Fibroblast of skin of scalp (primary cell): ENCODE measurements at places on chromosomes 13 and 19.

DNA sequence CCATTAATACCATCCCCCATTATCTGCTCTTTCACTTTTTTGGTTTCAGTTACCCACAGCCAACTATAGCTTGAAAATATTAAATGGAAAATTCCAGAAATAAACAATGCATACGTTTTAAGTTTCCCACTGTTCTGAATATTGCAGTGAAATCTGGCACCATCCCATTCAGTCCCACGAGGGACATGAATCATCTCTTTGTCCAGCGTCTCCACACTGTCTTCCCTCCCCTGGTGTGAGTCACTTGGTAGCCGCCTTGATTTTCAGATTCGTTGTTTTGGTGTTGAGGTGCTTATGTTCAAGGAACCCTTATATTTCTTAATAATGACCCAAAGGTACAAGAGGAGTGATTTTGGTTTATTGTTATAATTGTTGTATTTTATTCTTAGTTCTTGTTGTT lies 246.1 kb downstream of the DCT start:
- DNase-seq = peak; percentile 97

- DNase-seq = no peak
Observed at GRCh38 chr19:48946463-48947257, 8.0 kb upstream of the BAX start.

GRCh38 chr13:61908906-61909615 lies 493.4 kb upstream of the PCDH20 start:
- DNase-seq = no peak

DNA sequence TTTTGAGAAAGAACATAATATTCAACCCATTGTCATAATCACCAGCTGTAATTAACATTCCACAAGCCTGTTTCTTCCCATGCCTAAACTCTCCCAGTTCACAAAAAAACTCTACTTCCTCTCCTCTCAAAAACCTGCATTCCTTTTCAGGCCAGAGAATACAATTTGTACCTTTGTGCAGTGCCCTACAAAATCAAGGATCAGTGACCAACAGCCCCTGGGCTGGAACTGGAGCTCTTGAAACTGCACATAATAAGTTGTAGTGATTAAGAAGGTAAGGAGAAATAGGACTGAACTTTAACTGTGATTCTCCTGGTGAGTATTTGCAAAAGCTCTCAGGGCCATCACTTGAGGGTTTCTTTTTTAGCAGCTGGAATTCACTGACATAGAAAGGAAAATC lies 472.7 kb downstream of the RFC3 start:
- no peak for DNase-seq

- DNase-seq = peak; percentile 99
Observed at GRCh38 chr19:35748106-35749020, at the start of gene LIN37. Gene LIN37 (plus strand): TSS chr19:35748576. CDS start chr19:35748725, 149 bp downstream.

DNA sequence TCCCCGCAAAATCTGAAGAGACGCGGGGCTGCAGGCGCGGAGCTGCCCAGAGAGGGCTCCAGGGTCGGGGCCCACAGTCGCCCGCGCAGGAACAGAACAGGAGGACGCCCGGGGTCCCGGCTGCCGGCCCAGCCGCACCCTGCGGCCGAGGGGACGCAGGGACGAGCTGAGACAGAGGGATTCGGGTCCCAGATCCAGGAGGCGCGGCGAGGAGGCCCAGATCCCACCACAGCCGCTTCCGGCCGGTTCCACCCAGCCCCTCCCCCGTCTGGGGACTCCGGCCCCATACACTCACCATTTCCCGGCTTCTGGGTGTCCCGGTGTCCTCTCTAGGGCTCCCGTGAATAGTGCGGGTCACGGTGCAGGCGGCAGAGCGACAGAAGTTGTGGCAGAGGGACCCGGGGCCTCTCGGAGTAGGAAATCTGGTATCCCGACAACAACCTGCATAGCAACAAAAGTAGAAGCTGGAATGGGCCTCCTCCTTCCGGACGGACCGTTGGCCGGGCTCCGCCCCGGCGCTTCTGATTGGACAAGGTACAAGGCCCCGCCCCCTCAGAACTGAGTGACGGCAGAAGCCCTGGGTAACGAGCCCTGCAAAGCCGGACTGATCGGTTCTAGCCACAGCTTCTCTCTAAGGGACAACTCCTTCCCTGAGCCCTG lies at the start of gene ZNF20:
ZNF20 (minus strand) TSS at position 466 of the 660 bp plus-strand sequence; CDS start at position 298, 168 bp downstream.
- DNase-seq = peak; percentile 92

DNA sequence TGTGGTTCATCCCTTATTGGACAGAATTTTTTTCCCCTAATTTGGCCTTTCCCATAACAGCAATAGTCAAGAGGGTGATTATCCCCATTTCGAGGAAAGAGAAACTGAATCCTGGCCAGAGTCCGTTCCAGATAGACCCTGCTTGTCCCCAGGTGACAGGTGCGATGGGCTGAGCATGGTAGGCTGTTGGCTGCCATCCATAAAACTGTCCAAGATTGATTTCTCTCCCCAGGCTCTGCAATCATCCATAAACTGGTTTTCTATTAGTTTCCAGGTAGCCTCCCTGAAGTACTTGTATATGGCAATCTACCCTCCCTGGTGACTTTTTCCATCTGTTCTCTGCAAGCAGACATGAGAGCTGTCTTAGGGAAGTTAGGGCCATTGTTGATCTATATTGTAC lies 25.4 kb downstream of the SERP2 start:
- no peak for DNase-seq

DNA sequence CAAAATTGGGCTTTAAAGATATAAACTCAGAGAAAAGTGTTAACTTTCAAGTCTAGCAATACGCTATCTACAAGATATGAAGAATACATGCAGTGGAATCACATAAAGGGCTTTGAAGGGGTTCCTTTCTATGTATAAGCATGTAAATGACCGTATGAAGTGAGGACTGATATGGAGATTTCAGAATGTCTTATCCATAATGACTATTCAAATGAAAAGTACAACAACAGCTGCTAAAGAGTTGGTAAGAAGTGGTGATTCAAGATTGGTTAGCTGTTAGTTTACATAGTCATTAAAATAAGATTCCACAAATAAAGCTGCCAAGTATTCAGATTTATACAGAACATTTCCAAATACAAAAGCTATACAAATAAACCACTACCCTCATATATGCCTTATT lies 153.4 kb upstream of the STARD13 start:
- no peak for DNase-seq

- no peak for DNase-seq
Observed at GRCh38 chr13:38658906-38659305, 28.0 kb upstream of the FREM2 start.

- no peak for DNase-seq
Observed at GRCh38 chr19:32895384-32895783, 25.8 kb upstream of the SLC7A9 start.

DNA sequence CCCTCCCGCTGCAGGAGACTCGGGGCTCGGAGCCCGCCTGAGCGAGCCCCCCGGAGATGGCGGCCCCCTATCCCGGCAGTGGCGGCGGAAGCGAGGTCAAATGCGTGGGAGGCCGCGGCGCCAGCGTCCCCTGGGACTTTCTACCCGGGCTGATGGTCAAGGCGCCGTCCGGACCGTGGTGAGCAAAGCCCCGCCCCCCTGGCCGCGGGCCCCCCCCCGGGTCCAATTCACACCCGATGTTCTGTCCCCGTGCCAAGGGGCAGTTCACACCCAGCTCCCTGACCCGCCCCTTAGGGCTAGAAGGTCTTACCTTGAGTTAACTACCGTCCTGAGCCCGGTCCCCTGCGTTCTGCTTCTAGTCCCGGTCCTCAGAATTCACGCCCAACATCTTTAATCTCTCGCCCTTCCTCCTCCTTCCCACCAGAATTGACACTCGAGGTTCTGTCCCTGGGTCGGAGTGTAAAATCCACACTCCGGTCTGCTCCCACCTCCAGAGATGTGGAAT lies 1.4 kb downstream of the NPAS1 start:
- no peak for DNase-seq

- no peak for DNase-seq
Observed at GRCh38 chr13:74922963-74923362, 559.0 kb downstream of the TBC1D4 start.

DNA sequence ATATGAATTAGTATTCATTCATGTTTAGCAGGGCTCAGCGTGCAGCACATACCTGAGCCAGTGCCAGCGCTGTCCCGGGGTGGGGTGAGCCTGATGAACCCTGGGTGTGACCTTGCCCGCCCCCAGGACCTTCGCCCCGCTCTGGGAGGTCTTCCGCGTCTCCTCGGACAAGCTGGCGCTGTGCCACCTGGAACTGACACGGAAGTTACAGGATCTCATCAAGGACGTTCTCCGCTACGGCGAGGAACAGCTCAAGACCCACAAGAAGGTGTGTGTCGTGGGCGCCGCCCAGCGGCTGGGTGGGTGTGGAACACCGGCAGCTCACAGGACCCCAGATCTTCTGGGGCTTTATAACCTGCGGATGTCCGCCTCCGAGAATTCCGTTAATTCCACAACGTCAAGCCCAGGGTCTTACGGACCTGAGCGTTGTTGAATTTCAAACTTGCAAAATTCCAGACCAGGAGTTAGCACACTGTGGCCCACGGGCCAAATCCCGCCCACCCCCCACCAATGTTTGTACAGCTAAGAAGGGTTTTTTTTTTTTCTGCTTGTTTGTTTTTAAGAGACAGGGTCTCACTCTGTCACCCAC lies 15.4 kb downstream of the FCHO1 start:
- peak; percentile 72 for DNase-seq

- peak; percentile 73 for DNase-seq
Observed at GRCh38 chr19:2113439-2114211, 16.9 kb downstream of the IZUMO4 start.

DNA sequence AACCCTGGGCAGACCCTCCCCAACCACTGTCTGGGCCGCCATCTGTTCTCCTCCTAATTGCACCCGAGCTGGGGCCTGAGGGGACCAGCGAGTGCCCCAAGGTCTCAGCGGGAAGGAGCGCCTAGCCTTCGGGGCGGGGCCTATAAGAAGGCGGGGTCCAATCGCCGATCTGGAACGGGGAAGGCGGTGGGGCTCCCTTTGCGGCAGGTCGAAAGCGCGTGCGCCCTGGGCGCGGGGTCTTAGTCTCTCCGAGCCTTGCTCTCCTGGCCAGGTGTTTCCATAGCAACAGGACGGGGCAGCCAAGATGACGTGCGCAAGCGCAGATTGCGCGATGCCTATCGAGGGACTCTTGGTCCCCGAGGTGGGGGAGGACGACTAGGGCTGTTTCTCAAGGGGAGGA lies 2.8 kb downstream of the MAST1 start:
- no peak for DNase-seq

- DNase-seq = no peak
Observed at GRCh38 chr13:70662231-70662940, 554.1 kb upstream of the KLHL1 start.

GRCh38 chr19:14054721-14055120 lies 7.2 kb downstream of the PALM3 start:
- no peak for DNase-seq

- no peak for DNase-seq
Observed at GRCh38 chr19:18433735-18434398, 4.1 kb downstream of the ISYNA1 start.

DNA sequence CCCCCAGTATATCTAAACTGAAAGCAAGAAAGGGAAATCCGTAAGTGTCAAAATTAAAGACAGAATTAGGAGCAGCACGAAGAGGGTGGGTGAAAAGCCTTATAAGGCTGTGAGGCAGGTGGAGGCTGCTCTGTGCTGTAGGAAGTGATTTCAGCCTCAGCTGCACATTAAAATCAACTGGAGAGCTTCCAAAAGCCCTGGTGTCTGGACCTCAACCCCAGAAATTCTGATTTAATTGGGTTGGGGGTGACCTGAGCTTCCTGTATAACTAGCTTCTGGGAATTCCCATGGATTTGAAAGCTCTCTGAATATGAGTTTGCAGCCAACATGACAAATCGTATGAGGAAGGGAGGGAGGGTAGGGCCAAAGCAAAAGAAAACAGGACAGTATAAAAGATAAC lies 242.4 kb upstream of the TMTC4 start:
- DNase-seq = no peak

- DNase-seq = no peak
Observed at GRCh38 chr19:30841934-30842333, 469.8 kb downstream of the ZNF536 start.
